Stimulated activated CD4-positive, alpha-beta T cell treated with anti-CD3 and anti-CD28 coated beads, TNF-alpha, amount 100 ng/mL, for 24 hours (primary cell): ENCODE measurements at places on chromosomes 2 and 18.

GRCh38 chr2:109736177-109736827 is 57.8 kb upstream of the RGPD5 start:
- peak; percentile 11 for DNase-seq

DNA sequence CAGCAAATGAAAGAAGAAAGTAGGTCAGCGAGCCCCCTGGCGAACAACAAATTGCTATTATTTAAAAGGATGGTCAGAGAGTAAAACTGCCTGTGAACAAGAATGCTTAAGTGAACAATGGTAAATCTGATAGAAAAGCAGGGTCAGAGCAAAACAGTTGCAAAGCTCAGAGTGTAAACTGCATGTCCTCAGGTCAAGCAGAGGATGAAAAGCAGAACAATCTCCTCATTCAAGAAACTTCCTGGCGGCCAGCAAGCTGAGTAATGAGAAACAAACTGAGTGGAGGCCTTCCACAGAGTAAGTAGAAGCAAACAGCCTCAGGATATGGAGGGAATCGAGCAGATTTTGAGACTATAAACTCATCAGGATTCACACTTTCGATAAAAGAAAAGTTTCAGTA is 117.9 kb downstream of the PPP1R1C start:
- DNase-seq: no peak

DNA sequence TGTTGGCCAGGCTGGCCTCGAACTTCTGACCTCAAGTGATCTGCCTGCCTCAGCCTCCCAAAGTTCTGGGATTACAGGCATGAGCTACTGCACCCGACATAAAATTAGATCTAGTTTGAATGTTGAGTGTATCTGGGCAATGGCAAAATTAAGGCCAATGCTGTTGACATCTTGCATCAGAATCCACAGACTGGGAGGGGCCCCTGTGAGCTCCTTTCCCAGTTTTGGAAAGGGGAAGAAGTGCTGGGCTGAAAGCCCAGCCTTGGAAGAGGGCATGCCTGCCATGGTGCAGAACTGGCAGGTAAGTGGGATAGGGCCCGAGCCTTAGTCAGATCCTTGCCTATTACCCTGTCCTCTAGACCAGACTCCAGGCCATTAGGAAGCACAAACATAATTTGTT is 4.5 kb upstream of the MYOM1 start:
- no peak for DNase-seq

GRCh38 chr2:145258903-145259579 is 739.1 kb upstream of the ZEB2 start:
- no peak for DNase-seq

DNA sequence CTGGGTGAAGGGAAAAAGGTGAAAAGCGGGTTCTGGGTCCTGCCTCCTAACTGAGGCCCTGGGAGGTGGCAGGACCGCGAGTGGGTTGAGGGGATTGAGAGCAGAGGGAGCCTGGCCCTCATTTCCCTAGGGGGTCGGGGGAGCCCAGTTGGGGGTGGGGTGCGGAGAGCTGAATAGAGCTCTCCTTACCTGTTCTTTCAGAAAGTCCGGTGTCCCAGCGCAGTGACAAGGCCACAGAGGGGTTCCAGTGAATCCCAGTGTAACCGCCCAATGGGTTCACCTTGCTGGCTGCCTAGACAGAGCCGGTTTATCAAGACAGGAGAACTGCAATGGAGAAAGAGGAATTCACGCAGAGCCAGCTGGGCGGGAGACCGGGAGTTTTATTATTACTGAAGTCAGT is 22.4 kb downstream of the TMEM177 start:
- DNase-seq: no peak

GRCh38 chr2:28521663-28522062 is 25.8 kb downstream of the PLB1 start:
- DNase-seq: no peak

- no peak for DNase-seq
Observed at GRCh38 chr2:136225950-136226835, 108.2 kb upstream of the CXCR4 start.

DNA sequence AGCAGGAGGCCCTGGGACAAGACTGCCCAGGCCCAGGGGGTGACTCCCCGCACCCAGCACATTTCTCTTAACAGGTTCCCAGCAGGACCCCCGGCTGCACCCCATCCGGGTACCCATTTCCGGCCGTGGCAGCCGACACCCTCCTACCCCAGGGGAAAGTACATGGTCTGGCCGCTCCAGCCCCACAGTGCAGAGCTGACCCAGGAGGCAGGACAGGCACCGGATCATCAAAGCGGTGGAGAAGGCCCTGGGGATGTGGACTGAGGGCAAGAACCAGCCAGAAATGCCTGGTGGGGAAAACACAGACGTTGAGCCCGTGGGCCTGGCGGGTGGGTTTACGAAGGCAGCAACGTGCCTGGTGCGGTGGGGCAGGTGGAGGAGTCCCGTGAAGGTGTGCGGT is 79.5 kb upstream of the GPC1 start:
- no peak for DNase-seq

GRCh38 chr2:31992025-31992579 is 18.7 kb downstream of the MEMO1 start:
- DNase-seq: no peak

- DNase-seq: no peak
Observed at GRCh38 chr2:50042771-50043170, 888.5 kb upstream of the FSHR start.

GRCh38 chr2:55052129-55053061 is 2.1 kb upstream of the RTN4 start:
- no peak for DNase-seq

- no peak for DNase-seq
Observed at GRCh38 chr2:46164529-46165301, 132.5 kb upstream of the EPAS1 start.

DNA sequence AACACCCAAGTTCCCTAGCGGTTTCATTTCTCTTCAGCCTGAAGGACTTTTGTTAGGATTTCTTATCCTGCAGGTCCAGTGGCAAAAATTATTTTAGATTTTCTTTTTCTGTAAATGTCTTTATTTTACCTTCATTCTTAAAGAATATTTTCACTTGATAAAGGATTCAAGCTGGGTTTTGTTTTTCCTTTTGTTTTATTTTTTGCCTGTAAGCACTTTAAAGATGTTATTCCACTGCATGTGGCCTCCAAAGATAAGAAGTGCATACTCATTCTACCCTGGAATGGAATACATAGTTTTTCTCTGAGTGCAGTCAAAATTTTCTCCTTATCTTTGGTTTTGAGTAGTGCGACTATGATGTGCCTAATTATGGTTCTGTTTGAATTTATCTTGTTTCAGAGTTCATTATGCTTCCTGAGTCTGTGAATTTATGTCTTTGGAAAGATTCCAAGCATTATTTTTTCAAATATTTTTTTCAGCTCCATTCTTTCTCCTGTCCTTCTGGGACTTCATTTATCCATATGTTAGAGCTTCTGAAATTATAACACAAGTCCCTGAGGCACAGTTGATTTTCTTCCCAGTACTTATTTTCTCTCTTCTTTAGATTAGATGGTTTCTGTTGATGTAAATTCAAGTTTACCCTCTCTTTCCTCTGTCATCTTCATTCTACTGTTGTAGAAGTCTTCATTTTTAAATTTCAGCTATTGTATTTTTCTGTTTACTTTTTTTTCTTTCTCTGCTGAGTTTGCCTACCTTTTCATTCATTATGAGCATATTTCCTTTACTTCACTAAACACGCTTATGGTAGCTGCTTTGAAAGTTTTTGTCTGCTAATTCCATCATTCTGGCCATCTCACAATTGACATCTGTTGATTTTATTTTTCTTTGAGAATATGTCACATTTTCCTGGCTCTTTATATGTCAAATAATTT is 69.6 kb downstream of the MAPRE2 start:
- DNase-seq: no peak

- no peak for DNase-seq
Observed at GRCh38 chr2:235225261-235225660, 268.6 kb upstream of the AGAP1 start.

DNA sequence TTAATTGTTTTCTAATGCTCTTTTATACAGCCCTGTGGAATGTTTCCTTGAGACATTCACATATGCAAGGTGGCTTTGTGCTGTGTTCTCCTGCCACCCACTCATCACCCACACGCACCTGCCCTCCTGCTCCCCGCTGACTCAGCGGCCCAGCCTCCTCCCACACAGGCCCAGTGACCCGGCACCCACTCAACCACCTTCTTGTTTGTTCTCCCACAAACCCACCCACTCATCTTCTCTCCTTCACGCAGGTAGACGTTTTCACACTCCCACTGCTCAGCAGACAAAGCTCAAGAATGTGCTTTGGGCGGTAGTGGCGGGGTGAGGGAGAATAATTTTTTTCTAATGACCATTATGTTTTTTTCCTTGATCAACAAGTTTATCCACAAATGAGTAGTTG is 28.6 kb upstream of the NEMP2 start:
- peak; percentile 21 for DNase-seq

DNA sequence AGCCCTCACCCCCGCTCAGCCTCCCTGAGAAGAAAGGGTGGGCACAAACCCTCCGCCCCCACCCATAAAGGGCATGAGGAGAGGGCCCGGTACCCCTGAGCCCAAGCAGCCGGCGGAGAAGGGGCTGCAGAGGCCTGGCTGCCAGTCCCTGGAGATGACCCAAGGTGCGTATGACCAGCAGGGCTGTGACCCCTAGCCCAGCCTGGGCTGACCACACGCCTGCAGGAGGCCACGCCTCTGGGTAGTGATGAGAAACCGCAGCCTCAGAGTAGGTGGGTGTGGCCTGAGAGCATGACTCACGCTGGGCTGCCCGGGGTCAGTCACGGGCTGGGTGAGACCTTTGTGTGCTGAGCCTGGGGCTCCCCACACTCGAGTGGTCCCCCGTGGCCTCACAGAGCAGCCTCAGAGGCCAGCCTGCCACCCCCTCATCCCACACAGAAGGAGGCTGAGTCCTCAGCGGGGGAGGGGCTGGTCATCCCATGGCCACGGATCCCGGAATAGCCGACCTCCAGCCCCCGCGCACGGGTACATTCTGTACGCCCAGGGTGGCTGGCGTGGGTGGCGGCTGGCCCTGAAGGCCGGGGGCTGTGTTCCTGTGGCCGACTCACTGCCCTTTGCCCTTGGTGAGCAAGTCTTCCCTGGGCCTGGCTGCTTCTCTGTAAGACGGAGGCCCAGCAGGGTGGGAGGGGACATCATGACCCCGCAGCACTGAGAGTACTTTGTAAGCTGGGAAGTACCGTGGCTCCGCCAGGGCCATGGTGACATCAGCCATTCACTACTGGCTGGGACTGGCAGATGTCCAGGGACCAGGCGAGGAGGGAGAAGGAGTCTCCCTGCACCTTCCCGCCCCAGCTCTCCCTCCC is 110.8 kb upstream of the OTOS start:
- DNase-seq: no peak

GRCh38 chr18:35754464-35754863 is 172.9 kb downstream of the GALNT1 start:
- DNase-seq: no peak

DNA sequence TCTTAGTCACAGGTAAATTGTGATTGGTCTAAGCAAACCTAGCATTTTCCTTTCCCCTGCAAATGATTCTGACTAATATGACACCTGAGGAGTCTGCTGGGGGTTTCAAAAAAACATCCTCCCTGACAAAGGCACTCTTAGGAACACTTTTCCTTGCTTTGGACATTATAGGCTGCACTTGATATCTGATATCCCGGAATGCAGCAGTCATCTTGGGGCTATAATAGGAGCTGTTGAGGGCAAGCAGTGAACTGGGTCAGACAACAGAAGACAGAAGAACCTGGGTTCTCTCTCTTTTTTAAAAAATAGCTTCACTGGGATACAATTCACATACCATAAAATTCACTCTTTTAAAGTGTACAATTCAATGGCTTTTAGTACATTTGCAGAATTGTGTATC is 229.3 kb downstream of the RAB3GAP1 start:
- no peak for DNase-seq

DNA sequence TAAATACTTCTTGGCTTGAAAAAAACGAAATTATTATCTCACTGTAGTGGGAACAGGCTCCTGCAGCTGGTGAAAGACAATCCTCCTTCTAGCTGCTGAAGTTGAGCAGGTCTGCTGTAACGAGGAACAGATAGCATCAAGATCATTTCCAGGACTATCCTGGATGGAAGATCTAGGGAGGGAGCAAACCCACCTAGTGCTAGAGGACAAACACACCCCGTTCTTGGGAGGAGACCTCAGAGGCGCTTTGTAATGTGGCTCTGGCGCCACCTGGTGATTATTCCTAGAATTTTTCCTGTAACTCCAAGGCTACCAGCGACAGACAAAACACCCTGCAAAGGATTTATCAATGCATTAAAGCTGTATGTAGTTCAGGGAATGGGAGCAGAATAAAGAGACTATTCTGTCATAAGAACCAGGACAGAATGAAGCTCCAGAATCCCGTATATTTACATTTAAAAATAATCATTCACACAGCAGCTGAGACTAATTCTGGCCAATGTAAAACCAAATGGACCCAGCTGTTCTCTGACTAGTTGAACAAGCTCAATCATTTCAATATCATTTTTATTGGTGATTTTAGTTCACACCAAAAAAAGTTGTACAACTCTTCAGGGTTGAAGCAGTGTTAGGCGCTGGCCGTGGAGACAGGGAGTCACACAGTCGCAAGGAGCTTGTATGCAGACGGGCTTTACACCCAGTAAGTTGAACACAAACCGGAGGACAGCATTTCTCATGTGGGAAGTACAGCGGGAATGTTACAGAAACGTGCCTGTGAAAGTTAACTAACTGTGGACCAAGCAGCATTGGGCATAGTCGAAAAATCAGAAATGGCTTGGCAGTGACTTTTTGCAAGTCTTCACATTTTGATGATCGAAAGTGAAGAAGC is 290.3 kb downstream of the TRIB2 start:
- DNase-seq: peak; percentile 48

DNA sequence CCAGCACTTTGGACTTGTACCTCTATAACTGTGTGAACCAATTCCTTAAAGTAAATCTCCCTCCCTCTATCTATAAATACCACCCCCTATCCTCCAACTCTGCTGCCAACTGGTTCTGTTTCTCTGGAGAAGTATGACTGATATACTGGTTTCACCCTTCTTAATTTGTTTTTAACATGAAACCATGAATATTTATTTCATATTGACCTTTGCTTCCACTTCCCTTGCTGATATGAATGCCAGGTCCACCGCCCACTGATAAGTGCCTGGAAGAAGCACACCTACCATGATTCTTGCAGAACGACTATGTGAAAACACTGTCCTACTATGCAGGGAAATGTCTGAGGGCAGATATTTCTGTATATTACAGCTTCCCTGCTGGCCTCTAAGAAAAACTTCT is 131.6 kb downstream of the GAREM1 start:
- no peak for DNase-seq

GRCh38 chr18:76710646-76711520 is 111.5 kb upstream of the ZNF236 start:
- DNase-seq: no peak
